ENCODE measurements at places on chromosomes 2 and 18.

DNA sequence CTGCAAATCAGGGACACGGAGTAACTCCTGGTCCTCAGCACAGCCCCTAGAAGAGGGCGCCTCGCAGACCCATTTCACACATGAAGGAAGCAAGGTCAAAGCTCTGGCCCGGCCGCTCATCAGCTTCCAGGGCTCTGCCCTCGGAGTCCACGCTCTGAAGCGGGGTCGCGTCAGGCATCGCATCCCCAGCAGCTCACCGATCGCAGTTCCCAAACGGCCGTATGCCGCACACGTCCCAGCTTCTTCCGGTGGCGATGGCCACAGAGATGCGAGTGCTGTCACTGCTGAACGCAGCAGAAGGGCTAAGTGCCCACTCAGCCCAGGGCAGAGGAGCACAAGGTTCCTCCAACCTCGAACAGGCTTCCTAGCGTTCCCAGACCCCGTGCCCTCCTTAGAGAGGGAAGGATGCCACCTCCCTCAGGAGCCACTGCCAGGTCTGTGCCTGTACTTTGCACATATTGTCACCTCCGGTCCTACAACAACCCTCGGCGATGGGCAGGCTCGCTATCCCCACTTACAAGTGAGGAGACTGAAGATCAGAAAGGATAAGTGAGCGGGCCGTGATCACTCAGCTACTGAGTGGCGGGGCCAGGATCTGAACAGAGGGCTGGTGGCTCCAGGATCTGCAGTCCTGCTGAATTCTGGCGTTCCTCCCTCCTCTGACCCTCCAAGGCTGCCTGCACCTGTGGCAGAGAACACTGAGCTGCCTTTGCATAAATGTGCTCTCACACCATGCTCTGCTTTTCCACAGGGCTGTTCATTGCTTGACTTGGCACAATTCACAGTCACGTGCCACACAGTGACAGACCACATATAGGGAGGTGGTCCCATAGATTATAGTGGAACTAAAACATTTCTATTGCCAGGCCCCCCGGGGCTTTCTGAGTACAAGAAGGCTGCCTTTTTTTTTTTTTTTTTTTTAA, 71.4 kb downstream of the COPS8 start:
- no peak for DNase-seq

DNA sequence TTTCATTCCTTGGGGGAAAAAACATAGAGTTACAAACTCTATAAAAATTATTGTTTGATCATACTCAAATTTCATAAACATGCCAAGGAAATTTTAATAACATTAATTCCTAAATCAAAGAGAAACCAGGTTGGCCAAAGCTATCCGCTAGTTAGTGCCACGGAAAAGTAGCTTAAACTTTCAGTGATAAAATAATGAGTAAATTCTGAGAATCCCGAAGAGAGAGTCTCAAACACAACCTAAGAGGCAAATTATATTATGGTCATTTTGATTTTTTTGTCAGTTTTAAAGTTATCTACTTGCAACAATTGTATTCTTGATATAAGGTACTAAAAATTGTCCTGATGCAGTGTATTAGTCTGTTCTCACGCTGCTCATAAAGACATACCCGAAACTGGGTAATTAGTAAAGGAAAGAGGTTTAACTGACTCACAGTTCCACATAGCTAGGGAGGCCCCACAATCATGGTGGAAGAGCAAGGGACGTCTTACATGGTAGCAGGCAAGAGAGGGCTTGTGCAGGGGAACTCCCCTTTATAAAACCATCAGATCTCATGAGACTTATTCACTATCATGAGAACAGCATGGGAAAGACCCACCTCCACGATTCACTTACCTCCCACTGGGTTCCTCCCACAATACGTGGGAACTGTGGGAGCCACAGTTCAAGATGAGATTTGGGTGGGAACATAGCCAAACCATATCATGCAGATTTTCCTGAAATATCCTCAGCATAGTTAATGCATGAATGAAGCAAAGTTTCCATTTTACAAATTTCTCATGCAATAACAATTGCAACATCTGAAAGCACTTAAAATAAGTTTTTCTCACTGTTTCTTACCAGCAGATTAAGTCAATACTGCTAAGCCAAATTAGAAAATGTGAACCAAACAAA, 205.9 kb upstream of the STK17B start:
- no peak for DNase-seq

- DNase-seq = no peak
Measured at GRCh38 chr2:75844651-75845050, 133.9 kb upstream of the GCFC2 start.

- DNase-seq = no peak
Measured at GRCh38 chr2:44553456-44553855, 191.7 kb downstream of the CAMKMT start.

DNA sequence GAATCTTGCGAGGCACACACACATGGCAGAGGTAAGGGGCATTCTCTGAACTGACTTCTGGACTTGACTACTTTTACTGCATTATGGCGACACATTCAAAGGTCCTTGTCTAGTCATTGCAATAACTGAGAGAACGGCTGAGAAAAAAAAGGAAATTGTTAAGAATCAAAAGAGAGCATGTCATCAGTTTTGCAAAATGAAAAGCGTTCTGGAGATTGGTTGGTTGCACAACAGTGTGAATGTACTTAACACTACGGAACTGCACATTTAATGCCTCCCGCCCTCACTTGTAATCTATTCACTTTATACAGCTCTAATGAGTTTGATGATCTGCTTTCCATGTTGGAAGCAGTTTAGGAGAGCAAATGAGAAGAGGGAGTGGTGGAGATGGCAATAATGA, 68.5 kb upstream of the NFU1 start:
- no peak for DNase-seq

- peak; percentile 58 for DNase-seq
Measured at GRCh38 chr2:1550658-1551316, 137.5 kb downstream of the TPO start.

GRCh38 chr18:74994502-74995418, 214.2 kb downstream of the PTGR3 start:
- DNase-seq = no peak

DNA sequence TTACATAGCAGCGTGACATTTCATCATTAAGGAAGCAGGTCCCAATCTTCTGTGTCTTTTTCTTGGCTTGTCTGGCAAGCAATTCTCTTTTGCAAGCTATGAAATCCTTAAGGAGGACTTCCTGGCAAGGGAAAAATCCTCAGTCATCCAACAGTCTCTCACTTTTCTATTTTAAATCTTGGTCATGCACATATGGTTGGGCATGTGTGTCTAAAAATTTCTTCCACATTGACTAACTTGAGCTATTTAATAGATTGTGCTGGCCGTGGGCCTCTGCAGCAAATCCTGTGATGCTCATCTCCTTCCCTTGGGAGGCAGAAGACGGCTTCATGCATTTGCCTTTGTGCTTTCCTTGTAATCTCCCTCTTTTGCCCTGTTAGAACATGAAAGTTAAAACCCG, 634.3 kb upstream of the FANCL start:
- no peak for DNase-seq

DNA sequence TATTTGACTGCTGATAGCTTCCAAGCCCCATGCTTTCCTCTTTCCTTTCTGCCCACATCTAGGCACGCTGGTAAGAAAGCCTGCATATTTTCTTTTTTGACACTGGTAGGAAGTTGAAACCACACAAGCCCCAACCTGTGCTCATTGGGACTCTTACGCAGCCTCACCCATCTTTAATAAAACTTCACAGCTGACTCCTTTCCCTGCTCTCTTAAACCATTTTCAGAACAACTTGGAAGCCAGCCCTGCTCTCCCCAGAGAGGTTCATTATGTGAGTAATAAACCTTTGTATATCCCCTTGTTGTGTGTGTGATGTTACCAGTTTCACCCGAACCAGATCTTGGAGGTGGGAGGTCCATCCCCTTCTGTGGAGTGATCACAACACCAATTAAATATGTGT, 268.4 kb downstream of the GPD2 start:
- DNase-seq = no peak

- no peak for DNase-seq
Measured at GRCh38 chr2:143284087-143284675, 155.0 kb downstream of the ARHGAP15 start.

GRCh38 chr2:239265681-239266433, 135.0 kb downstream of the HDAC4 start:
- no peak for DNase-seq

DNA sequence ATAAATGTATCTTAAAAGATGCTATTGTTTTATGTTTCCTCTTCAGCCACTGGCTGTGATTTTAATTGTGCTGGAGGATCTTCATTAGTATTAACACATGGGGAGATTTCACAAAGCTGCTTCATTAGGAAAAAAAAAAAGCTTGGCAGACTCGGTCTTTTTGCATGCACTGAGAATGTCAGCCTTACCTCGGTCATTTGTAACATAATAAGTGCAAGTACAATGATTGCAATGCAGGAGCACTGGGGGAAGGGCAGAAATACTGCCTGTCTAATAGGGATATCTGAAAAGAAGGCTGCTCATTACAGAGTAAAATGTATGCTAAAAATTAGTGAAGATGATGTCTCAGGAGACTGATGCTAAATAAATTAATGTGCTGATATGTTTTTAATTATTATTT, 1.3 kb upstream of the BAZ2B start:
- DNase-seq = no peak

DNA sequence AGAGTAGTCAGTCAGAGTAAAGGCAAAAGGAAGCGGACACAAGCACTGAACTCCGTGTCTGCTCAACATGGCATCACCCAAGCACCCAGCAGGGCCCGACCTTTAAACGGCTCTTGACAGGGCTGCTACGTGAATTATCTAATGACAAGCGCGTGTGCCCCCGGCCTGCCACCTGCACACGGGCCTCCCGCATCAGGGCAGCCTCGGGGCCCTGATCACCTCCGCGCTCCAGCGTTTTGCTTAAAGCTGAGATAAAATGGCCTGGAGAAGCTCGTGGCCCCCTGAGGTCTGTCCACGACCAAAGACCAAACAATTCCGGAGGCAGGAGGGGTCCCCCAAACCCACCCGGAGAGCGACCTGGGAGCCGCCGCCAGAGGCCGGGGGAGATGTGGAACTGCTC, 376 bp downstream of the NDUFA10 start:
- no peak for DNase-seq

DNA sequence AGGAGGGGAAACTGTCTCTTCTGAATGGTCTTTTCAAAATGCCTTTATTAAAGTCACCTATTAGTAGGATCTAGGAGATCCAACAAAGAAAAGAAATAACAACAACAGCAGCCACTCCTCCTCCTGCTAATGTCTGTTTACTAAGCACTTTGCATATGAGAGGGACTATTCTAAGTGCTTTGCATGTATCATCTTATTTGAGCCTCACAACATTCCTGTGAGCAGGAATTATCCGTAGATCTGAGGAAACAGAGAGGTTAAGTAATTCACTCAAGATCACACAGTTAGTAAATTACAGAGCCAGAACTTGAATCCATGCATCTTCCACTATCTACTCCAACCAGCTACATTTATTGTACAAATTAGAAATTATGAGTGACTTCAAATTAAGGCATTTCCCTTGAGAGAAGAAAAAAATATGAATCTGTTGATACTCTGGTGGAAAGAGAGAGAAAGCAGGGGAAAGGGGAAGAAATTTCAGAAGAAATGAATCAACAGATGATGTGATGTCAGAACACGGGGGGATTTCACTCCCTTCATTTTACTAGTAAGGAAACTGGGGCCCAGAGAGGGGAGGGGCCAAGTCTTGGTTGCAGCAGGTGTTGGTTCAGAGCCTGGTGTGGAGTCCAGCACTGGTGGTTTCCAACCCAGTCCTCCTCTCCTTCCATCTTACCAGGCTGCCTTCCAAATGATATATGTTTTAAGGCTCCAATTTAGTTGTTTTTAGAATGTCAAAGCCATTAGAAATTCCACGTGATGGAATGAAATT, 49.7 kb downstream of the TSN start:
- no peak for DNase-seq

DNA sequence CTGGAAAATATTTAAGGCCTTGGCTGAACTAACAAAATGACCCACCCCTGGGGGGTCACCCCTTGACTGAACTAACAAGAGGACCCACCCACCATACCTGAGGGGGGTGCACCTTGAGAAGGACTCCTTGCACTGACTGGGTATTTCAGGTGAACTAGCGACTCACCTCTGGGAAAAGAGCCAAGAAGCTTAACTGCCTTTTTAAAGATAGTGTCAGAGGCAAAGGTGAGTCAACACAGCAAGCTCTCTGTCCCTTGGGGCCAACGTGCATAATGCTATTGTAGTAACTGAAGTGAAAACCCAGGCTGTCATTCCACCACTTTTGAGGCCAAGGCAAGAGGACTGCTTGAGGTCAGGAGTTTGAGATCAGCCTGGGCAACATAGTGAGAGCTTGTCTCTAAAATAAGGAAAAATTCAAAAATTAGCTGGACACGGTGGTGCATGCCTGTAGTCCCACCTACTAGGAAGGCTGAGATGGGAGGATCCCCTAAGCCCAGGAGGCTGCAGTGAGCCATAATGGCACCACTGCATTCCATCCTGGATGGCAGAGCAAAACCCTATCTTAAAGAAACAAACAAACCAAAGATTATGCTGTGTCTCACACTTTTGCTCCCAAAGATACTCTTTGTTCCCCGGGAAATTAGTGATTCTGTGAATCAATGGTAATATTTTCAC, 36.4 kb upstream of the ZCCHC2 start:
- no peak for DNase-seq

DNA sequence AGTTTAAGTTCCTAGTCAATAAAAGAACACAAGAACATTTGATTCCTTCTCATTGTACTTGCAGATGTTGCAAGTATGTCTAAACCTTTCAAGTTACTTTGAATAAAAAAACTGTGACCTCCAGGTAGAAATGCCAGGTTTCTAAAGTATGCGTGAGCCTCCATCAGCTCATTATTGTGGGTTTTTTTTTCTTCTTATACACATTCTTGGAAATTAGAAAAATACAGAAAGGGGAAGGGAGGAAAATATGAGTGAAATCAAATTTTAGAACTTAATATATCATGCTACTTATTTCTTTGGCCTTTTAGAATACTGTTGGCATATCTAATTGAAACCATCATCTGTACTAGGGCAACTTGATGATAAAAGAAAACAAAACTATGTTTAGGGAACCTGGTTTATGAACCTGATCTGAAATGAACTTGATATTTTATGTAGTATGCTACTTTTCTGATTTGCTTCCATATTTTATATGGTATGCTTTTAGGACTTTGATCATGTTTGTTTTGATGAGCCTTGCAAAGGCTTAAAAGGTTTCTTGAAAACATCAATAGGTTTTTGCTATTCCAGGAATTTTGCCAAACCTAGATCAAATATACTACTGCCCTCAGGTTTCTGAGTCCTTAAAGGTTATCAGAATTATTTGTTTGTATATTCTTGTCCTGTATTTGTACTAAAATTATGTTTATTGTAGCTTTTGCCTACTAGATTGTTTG, 130.7 kb upstream of the MAP3K20 start:
- no peak for DNase-seq

DNA sequence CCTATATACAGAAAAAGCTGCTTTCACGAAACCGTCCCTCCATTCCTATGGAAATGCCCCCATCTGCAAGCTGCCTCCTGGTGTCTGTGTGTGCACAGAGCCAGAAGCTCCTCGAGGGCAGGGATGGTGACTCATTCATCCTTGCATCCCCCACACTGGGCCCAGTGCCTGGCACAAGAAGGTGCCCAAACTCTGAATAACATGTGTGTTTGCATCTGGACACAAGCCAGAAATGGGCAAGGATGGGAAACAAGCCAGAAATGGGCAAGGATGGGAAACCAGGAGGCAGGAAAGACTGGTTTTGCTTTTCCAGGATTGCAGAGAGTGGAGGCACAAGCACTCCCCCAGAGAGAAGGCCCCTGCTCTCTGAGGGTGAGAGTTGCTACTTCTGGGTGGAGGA, 313.9 kb downstream of the CELF4 start:
- DNase-seq = no peak

GRCh38 chr2:29902356-29902755, 19.0 kb downstream of the ALK start:
- no peak for DNase-seq

- no peak for DNase-seq
Measured at GRCh38 chr2:145258903-145259579, 739.1 kb upstream of the ZEB2 start.

Measured in iPS DF 6.9 (cell line).